ENCODE measurements at places on chromosomes 12 and 14. TPM values are rescaled to one million over a fixed set of nuclear protein-coding genes. Genes with fewer than 3 reads are reported as not detected.

DNA sequence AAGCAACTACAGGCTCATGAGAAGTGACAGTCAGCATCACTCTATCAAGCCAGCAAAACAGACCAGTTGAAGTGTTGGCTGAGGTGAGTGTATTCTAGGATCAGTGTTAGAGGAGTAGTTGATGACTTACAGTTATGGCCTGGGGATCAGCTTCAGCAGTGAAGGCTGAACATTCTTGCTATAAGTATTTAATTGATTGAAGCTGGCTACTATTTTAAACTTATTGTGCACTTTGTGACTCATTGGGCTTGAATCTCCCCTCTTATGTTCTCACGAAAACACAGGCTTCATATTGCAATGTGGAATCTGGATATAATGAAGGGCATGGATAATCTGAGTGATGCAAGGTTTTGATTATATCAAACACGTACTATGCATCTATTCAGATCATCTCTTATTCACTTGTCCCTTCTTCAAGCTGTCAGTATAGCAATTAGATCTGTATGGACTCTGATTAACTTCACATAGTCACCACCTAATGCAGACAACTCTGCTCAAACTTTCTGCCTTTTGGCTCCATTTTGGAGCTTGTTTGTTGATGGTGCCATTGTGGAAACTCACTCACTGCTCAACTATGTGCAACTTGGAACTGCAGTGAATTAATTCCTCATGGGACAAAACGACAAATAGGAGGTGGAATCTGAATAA is 309.2 kb downstream of the SLC16A7 start:
- DNase-seq, result no peak

Gene RIMKLB
- polyA plus RNA-seq, result 111 TPM

DNA sequence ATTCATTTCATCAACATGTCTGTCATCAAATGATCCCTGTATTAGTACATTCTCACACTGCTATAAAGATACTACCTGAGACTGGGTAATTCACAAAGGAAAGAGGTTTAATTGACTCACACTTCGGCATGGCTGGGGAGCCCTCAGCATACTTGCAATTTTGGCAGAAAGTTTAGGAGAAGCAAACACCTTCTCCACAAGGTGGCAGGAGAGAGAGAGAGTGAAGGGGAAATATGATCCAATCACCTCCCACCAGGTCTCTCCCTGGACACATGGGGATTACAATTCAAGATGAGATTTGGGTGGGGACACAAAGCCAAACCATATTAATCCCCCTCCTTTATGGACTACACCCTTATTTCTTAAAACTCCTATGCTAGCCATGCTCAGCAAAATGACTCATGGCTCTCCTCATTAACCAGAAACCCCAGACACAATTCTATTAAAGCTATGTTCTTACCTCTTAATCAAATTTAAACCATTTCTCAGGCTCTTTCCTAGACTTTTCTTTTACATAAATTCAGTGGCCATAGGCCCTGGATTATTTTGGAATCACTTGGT is 932.3 kb downstream of the FLRT2 start:
- no peak for DNase-seq

Gene FCF1
- polyA plus RNA-seq, result 70.4 TPM

GRCh38 chr12:70581208-70581607 is 56.0 kb downstream of the PTPRB start:
- DNase-seq, result no peak

- no peak for DNase-seq
These were observed 518.0 kb downstream of the GLT1D1 start for GRCh38 chr12:129371268-129371667.

Gene SERPINA12
- polyA plus RNA-seq, result 0.29 TPM

DNA sequence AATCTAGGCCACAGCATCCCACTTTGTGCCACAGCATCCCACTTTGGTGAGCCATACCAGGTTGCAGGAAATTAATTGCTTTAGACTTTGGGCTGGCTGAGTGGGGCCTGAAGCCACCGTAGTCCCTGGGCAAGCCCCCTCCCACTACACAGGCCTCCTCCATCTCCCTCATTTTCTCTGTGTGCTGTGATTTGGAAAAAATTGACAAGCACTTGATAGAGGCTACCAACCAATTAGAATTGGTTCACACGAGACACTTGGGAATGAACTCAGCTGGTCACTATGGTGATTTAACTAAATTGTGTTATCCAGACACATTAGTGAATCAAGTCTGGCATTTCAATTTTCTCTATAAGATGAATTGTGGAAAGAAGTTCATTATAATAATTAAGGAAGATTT is 481.1 kb downstream of the DIO2 start:
- no peak for DNase-seq

Gene EML5
- 2.8 TPM for polyA plus RNA-seq

DNA sequence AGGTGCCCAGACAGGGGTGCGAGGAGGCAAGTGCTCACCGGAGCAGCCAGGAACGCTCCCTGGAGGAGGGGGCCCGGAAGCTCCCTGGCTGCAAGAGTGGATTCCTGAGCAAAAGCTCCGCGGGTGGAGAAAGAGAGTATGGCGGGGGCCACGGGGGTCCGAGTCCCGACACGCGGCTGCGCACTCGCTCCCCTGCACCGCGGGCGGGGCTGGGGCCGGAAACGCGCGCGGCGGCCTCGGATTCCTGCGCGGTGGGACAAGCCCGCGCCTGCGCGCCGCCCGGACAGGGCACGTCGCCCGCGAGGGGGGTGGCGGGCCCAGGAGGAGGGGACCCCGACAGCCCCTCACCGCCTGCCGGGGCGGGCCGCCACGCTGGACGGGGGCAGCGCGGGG is 27.8 kb upstream of the GPR132 start:
- no peak for DNase-seq

DNA sequence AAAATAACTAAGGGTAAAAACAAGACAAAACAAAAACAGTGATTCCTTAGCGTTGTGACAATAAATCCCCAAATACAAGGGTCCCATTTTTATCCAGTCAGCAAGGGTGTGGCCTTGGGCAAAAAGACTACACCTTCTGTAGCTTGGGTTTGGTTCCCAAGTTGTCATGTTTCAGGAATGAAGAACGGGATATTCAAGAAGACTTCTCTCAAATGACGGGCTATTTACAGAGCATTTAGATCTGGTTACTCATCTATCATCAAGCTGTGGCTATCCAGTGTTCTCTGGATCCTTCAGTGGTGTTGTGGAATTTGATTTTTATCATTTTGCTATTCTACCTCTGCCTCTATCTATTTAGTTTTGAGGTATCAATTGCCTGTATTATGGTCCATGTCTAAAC is 219.7 kb downstream of the SLC25A21 start:
- DNase-seq, result no peak

- DNase-seq, result no peak
These were observed 193.9 kb downstream of the BCAT1 start for GRCh38 chr12:24754690-24755638.

Gene MMP17
- 0.53 TPM for polyA plus RNA-seq

- no peak for DNase-seq
These were observed 442.2 kb upstream of the CCDC196 start for GRCh38 chr14:66043921-66044320.

Gene PTPRO
- 290 TPM for polyA plus RNA-seq

DNA sequence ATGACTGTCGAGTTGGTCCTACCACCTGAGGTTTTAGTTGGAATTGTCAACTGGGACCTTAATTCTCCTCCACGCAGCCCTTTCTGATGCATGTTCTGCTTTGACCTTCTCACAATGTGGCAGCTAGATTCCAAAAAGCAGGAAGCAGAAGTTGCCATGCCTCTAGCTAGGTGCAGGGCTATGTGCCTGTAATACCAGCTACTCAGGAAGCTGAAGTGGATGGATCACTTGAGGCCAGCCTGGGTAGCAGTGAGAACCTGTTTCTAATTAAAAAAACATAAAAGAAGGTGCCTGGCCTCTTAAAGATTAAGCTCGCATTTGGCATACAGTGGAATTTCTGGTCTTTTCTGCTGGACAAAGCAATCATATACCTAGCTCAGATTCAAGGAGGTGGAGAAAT is 77.1 kb downstream of the FGD4 start:
- DNase-seq, result no peak

Gene ING4
- 128 TPM for polyA plus RNA-seq

DNA sequence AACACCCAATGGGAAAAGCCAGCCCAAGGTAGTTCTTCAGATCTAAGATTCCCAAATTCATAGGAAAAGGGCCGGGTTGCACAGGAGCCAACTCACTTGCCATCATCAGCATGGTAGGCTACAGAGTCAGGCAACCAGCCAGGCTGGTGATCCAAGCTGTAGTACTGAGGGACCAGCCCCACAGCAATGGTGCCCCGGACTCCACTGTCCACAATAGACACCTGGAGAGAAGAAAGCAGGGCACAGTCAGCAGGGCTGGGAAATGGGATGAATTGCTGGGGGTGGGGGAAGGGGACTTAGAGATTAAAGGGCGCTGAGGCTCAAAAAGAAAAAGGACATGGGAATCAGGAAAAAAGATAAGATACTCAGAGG is 4.2 kb downstream of the SPRYD3 start:
- DNase-seq, result no peak

- DNase-seq, result no peak
These were observed 29.7 kb upstream of the NR2C1 start for GRCh38 chr12:95102916-95103671.

GRCh38 chr14:101373690-101374295 is 187.5 kb upstream of the DIO3 start:
- DNase-seq, result no peak

DNA sequence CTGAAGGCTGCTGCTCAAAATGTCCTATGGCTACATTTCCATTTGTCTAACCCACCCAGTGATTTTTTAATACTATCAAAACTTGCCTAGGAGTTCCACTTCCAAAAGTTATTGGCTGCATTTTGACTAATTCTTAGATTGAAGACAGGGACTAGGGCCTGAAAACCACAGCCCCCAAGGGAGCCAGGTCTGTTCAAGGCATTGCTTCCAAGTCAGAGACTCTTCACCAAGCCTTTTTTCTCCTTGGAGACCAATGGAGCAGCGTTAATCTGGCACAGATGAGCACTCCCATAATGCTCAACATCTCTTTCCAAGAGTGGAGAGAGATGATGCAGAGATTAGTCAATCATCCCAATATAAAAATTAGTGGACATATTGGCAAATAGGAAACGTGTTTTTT is 112.5 kb upstream of the HIF1A start:
- DNase-seq, result no peak

Gene TAS2R19
- polyA plus RNA-seq, result 1.8 TPM
